ENCODE measurements at places on chromosomes 3 and 15.
A peak's percentile ranks its signal among the peaks of the same experiment; 100 is the strongest.

- DNase-seq, result no peak
Measured at GRCh38 chr3:105613120-105613519, 246.4 kb downstream of the ALCAM start.

GRCh38 chr15:92102395-92102755 lies 248.9 kb downstream of the SLCO3A1 start:
- no peak for DNase-seq

GRCh38 chr3:31275038-31275572 lies 257.6 kb upstream of the STT3B start:
- peak; percentile 80 for DNase-seq

DNA sequence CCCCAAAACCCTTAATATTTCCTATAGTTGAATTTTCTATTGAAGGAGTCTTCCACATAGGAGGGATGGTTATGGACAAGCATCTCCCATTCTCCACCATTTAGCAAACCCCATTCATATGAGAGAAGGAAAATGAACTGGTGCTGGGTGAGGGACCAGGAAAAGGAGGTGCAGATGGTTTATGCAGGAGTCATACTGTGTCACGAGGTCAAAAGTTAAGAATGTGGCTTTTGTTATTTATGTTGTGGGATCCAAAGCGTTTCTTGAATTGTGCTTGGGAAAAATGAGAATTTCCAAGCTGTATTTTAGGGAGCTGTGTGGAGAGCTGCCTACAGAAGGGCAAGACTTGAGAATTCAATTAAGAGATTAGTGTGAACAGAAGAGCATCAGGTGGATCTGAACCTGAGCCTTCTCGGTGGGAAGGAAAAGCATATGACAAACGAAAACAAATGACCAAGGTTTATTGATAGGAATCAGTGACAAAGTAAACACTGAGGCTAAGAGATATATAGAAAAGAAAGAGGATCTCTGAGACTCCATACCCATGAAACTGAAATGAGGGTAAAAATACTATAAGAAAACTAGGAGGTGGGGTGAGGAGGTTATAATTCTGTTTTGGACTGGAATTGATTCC lies 473.3 kb upstream of the NR2F2 start:
- no peak for DNase-seq

- DNase-seq, result no peak
Measured at GRCh38 chr3:30350901-30351300, 255.5 kb upstream of the TGFBR2 start.

GRCh38 chr15:28900892-28901586 lies 15.3 kb downstream of the APBA2 start:
- DNase-seq, result no peak

- no peak for DNase-seq
Measured at GRCh38 chr3:114587986-114588385, 294.2 kb downstream of the TIGIT start.

DNA sequence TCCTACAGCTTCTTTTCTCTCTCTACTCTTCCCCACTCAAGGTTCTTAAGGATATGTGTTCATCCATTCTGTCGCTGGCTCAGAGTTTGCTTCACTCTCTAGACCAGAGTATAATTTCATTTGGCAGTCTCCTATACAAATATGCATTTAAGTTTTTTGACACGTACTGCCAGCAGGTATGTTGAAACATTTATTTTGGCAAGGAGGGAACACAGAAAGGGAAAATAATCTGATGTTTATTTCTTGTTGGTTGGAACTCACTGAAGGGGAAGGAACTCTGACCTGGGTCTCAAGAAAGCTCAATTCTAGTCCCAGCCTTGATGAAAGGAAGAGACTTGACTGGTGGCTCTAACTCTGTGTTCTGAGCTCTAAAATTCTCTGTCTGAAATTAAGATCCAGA lies 21.6 kb downstream of the FANCD2 start:
- DNase-seq, result no peak
